ENCODE measurements at places on chromosomes 16 and 17.

GRCh38 chr17:46862949-46863348, 11.6 kb downstream of the WNT9B start:
- no peak for DNase-seq

- no peak for DNase-seq
Measured at GRCh38 chr17:30720013-30720471, 104.5 kb downstream of the CRLF3 start.

- DNase-seq: no peak
Measured at GRCh38 chr17:56577843-56578204, 15.7 kb upstream of the NOG start.

DNA sequence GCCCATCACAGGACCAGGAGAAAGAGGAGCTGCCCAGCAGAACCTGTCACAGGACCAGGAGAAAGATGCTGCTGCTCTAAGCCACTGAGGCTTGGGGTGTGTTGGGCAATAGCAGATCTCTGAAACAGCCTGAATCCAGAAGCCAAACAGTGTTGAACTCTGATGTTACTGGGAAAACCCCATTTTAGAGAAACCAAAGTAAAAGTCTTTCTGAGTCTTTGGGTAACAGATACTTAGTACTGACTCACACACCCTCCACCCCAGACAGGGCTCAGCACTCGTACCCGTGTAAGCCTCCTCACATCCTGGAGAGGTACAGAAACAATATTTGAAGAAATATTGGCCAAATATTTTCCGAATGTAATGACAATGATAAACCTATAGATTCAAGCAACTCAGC, 82.8 kb upstream of the GNG13 start:
- DNase-seq: no peak

DNA sequence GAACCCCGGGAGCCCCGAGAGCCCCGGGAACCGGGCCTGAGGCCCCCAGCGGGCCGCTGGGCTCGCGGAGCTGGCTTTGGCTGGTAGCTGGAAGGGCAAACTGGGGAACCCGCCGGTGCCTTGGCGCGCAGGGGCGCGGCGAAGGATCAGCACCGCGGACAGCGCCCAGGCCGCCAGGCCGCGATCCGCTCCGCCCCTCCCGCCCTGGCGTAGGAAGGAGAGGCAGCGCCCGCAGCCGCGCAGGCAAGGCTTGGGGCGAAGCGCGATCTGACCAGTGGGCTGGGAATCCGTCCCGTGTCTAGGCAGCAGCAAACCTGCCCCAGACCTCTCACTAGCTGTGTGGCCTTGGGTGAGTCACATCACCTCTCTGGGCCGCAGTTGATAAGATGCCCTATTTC, 331 bp upstream of the CCDC92B start:
- no peak for DNase-seq

GRCh38 chr17:31156326-31156725, 61.5 kb downstream of the NF1 start:
- no peak for DNase-seq

- no peak for DNase-seq
Measured at GRCh38 chr17:57948169-57948554, 7.0 kb downstream of the CUEDC1 start.

DNA sequence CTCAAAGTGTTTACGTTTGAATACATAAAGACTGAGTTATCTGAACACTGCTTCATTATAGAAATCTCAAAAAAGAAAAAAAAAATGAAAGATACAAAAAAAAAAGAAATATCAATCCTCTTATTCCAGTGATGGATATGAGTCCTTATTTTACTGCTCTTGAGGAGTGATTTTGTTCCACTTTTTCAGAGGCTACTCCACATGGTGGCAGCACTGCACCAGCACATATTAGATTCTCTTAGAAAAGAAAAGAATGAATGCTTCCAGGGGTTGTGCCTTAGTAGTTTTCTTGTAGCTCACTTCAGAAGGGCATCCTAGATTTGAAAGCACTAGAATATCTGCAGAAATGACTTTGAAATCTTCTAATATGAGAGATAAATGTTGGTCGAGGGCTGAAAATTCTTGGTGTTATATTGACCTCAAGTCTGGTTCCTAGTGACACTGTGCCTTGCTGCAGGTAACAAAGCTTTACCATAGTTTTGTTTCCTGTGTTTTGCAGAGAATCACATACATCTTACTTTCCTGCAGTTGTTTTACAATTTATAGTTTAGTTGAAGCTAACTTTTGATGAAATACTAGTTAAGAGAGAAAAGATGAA, 25.9 kb downstream of the AP2B1 start:
- DNase-seq: peak; percentile 53

DNA sequence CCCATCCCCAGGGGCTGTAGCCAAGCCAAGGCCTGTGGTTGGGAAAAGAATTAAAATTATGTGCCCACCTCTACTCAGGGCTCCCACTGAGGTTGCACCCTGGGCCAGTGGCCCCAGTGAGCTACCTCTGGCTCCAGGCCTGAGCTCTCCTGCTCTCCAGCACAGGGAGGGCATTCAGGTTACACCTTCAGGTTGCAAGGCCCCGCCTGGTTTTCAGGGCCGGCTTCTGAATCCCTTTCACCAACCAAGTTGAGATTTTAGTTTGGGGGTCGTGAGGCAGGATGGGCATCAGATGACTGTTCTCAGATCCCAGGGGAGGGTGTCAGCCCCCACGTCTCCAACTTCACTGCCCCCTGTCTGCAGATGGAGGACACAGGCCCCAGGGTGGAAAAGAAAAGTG, 8.0 kb upstream of the KATNB1 start:
- no peak for DNase-seq

DNA sequence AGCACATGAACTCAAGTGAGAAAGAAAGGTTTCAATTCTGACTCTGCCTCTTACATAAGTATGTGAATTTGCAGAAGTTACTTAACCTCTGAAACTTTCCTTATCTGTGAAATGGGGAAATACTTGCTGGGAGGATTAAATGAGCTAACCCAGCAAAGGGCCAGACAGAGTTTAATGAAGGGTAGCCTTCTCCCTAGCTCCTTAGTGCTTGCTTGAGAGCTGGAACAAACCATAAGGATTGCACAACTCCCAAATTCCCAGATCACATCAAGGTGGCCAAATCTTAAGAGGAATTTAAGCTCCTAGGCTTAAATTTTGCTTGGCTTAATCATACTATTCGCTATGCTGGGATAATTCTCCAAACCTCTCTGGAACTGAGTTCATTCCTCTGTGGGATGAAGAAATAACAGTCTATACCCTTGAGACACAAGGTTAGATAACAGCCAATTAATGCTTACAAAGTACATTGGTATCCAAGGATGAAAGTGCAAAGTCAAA, 11.8 kb upstream of the WSB1 start:
- DNase-seq: no peak

GRCh38 chr17:80869481-80870145, 122.0 kb upstream of the CHMP6 start:
- DNase-seq: no peak

DNA sequence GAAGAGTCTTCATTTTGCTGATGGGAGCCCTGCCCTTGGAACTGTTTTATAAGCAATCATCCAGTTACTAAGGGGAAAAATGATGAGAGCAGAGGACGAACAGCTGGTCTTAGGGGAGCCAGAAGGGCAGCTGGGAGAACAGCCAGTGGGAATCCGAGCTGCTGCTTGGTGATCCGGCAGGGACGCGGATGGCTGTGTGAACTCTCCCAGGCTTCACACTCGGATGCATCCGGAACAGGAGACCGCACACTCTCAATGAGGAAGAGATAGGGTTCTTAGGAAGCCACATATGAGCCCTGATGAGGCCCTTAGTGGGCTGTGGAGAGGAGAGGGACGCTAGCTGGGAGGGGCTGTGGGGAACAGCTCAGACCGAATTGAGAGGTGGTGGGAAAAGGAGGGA, 5.0 kb upstream of the CACNG5 start:
- no peak for DNase-seq
